Colonic mucosa (tissue), 4 donors: ENCODE measurements at places on chromosomes 7 and 10.

DNA sequence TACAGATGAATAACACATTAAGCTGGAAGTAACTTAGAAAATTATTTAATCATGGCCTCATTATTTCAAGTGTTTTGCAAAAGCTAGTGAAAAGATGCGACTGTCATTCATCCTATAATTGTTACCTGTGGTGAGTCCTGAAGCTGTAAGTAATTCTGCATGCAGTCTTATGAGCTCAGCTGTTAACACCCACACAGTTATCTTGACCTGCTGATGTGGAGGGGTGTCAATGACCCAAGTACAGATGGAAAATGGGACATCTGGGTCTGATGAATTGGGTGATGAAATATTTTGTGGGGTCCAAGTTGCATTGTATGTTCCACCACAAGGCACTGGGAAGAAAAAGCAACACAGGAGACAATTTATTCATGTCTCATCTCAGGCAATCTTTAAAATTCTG lies 68.9 kb downstream of the OR13A1 start:
- DNase-seq, result no peak

DNA sequence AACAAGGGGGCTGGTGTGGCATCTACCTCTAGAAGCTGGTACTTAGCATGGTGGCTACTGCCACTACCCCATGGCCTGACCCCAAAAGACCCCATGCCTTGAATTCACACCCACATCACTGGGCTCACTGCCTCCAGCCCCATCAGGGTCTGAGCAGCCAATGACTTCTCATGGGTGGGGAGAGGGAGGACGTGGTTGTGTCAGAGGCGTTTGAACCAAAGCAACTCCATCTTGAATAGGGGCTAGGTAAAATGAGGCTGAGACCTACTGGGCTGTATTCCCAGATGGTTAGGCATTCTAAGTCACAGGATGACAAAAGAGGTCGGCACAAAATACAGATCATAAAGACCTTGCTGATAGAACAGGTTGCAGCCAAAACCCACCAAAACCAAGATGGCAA lies 15.2 kb downstream of the KCP start:
- DNase-seq, result no peak

DNA sequence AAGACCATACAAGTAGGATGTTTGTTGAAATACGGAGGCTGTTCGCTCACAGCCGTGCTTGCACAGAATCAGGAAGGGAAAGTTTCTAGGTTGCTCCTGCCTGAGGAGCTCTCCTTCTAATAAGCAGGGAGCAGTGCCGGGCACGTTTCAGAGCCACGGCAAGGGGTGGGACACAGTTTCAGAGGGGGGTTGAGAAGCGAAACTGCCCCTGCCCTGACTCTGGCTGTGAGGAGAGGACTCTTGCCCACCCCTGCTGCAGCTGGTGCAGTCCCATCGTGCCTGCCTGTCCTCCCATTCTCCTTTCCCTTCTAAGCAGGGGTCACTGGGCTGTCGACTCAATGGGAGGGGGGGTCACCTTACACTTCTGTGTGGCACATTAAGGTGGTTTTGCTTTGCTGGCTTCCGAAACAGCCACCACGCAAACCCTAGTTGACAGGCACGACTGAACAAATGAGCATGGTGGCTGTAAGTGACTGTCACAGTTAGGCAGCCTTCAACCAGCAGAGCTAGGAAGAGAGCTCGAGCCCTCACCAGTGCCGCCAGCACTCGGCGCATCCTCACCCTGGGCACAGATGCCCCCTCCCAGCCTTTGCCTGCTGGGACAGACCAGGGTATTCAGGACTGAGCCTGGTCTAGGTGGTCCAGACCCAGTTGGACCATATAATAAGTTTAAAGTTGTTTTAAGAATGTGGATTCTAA lies 37.5 kb downstream of the ZNF467 start:
- no peak for DNase-seq

DNA sequence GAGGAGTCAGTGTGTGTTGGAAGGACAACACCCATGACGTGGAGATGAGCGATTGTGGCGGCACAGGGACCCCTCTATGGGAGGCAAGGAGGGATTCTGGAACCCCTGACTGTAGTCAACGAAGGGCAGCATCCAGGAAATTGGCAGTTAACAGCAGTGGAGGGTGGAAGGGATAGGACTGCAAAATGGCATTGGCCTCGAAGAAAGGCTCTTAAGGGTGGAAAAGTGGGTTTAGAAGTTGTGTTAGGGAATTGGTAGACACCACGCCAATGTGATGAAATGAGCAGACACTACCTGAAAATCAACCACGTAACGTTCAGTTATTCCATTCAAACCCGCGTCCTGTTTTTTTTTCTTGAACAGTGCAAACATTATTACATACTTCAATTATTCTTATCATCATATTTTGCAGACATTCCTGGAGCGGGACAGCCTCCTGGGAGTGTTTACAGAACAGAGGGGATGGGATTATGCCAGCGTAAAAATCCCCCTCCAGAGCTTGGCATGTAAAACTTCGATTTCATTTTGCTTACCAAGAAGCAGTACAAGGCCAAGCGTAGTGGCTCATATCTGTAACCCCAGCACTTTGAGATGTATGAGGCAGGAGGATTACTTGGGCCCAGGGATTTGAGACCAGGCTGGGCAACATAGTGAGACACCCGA lies 272.1 kb downstream of the WDR37 start:
- no peak for DNase-seq

DNA sequence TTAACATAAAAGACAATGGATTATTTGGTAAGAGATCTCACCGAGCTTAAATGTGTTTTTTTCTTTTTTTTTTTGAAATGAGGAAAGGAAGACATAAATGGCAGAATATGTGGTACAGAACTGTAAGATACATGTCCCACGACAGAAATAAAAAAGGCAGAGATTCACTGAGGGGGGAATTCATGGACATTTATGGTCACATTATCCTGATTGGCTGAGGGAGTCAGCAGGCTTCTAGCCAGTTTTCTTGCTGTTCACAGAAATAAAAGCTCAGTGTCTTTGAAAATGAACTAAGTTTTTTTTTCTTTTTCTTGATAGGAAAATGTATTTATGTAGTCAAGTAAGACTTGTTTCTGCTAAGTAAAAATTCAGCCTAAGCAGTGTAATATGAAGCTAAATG lies 8.2 kb upstream of the FAS start:
- no peak for DNase-seq

- peak; percentile 41 for DNase-seq
Observed at GRCh38 chr7:106736508-106737201, 75.7 kb upstream of the CCDC71L start.

GRCh38 chr7:149214020-149214720 lies 18.8 kb downstream of the ZNF282 start:
- no peak for DNase-seq

- DNase-seq, result no peak
Observed at GRCh38 chr10:75165684-75166622, 44.6 kb upstream of the VDAC2 start.

GRCh38 chr10:114975091-114975490 lies 37.1 kb downstream of the TRUB1 start:
- DNase-seq, result no peak

DNA sequence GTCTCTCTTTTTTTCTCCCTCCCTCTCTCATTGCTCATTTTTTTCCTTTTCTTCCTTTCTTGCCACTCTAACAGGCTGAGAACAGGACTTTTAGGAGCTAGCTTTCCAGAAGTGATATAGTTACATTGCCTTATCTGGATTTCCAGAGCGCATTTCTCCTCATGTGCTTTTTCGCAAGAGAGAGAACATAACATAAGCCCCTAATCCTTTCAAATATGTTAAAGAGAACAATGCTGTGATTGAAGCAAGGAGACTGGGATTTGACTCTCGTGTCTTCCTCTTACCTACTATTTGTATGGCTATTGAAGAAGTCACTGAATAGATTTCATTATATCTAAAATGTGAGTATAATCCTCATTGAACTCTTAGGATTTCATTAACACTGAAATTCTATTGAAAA lies 101.2 kb upstream of the PRPS1L1 start:
- no peak for DNase-seq

DNA sequence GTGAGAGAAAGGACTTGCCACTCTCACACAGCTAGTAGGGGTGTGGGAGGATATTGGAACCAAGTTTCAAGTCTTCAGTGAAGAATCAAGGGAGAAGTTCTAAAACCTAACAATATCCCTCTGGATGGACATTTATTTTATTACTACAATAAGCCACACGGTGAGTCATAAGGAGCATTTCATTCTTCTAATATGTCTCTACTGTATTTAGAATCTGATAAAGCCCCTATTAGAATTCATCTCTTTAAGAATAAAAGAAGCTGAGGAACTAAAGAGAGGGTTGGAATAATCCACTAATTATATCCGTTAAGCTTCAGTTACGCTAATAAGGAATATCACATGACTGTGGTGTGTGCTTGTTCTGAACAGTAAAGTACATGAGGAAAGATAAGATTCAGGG lies 40.9 kb upstream of the ATRNL1 start:
- no peak for DNase-seq

GRCh38 chr10:56561336-56561735 lies 200.3 kb upstream of the ZWINT start:
- no peak for DNase-seq

DNA sequence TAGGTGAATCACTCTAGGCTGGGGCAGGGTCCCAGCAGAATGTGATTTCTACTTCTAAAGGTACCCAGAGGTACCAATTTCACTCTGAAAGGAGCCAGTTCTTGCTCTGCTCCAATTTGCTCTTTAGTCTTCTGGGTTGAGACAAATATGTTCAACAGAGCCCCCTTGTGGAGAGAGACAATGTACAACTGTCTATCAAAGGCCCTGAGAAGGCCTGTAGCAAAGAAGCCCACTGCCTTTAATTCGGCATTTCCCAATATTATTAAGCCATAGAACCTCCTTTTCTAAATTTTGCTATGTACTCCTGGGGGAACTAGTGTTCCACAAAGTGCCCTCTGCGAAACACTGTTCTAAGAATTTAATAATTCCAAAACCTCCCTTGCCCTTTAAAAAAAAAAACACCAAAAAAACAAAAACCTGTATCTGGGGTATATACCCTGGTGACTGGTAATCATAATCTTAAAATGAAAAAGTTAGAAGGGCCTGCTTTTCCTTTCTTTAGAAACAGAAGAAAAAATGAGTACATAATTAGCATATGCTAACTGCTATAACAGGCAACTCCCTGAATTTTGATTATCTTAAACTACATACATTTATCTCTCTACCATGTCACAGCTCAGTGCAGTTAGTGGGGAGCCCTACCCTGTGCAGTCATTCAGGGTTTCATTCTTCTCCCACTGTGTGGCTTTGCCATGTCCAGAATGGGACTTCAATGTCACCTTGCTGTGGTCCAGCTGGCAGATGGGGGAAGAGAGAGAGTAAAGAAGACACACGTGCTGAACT lies 160.9 kb upstream of the BMPER start:
- DNase-seq, result no peak

DNA sequence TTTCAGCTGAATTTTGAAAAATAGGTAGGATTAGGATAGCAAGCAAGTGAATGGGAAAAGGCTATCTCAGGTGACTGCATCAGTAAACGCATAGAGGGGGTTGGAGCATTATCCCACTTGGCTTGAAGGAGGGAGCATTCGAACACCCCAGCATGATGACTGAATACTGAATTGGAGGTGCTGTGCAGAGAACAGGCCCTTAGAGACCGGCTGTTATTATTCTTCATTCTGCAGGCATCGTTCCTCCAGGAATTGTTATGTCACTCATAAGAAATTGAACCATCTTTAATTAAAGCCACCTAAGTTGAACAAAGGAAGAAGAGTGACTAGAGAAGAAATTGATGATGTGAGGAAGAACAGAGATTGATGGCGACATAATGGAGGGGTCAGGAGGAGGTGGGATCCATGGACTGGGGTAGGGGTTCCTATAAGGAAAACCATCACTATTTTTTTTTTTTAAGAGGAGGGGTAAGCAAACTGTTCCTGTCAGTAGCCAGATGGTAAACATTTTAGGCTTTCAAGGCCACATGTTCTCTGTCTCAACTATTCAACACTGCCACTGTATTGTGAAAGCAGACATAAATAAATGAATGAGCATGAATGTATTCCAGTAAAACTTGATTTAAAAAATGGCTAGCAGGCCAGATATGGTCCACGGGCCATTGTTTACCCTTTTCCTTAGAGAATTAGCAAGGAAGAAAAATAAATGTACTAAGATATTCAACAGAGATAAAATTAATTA lies 264.7 kb upstream of the TAC1 start:
- DNase-seq, result no peak

DNA sequence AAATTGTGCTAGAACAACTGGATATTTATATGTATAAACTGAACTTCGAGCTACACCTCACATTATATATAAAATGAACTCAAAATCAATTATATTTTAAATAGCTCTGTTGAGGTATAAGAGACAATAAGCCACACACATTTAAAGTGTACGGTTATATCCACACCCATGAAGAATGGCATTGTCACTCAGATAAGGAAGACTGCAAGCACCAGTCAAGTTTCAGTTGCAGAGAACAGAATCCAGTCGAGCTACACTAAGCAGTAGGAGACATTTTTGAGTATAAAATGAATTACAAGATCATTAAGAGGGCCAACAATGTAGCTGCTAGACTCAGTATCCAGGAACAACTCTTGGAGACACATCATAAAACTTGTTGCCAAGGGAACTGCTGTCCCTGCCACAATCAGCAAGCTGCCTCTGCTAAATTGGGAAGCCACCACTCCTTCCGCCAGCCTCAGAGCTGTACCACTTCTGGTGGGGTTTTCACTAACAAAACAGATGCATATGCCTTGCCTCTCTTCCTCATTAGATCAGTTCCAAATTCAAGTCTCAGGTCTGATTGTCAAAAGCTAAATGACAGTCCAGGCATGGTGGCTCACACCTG lies 19.6 kb upstream of the GPNMB start:
- no peak for DNase-seq

- DNase-seq, result no peak
Observed at GRCh38 chr7:121116396-121116795, 127.9 kb downstream of the CPED1 start.

DNA sequence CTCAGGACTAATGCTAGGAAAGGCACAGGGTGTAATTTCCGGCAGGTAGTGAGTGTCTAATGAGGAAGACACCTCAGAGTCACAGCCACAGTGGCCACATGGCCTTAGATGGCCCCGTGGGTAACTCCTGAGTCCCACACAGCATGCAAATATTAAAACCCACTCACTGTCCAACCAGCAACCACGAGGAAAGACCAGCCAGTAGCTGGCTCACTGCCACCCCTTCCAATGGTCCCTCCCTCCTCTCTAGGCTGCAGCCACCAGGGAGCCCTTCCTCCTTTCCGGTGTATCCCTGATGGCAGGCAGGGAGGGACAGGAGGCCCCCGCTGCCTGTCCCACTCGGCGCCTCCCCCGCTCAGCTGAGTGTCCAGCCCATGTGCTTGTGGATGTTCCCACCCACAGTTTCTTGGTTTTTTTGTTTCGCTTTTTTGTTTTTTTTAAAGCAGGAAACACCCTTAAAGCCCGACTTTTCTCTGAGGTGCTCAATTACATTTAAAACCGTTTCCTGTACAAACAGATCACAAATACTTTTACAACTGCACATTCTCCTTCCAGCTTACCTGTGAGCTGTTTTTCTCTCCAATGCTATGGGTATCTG lies 9.2 kb downstream of the BNIP3 start:
- peak; percentile 40 for DNase-seq

- no peak for DNase-seq
Observed at GRCh38 chr10:122864194-122864592, 15.2 kb downstream of the FAM24B start.
